ENCODE measurements at places on chromosomes 3 and 15.

GRCh38 chr3:5314897-5315296 is 127.4 kb downstream of the EDEM1 start:
- no peak for DNase-seq

DNA sequence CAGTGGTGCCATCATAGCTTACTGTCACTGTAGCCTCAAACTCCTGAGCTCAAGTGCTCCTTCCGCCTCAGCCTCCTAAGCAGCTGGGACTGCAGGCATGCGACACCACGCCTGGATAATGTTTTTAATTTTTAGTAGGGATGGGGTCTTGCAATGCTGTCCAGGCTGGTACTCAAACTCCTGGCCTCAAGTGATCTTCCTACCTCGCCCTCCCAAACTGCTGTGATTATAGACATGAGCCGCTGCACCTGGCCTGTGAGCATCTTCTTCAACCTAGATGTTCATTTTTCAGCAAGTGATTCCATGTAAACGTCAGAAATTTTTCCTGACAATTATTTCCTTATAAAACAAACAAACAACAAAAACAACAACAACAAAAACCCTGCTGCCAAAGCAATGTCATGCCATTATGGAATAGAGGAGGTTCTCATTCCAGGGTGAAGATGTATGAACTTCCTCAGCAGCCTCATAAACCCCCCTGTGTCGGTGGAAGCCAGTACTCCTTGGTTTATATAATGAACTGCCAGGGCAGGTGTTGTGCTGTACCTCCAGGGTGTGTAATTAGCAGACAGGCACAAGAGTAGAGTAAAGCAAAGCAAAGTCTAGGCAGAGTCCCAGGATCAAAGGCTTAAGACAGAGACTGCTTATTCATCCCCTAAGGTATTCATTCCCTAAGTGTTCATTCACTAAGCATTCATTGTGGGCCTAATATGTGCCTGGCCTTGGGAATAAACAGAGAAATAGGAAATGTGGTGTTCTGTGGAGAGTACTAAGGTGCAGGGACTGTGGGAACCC is 44.6 kb downstream of the NR2C2 start:
- no peak for DNase-seq

- no peak for DNase-seq
Observed at GRCh38 chr15:64105113-64105704, 9.4 kb downstream of the SNX1 start.

- no peak for DNase-seq
Observed at GRCh38 chr3:57917601-57918000, 90.6 kb upstream of the FLNB start.

DNA sequence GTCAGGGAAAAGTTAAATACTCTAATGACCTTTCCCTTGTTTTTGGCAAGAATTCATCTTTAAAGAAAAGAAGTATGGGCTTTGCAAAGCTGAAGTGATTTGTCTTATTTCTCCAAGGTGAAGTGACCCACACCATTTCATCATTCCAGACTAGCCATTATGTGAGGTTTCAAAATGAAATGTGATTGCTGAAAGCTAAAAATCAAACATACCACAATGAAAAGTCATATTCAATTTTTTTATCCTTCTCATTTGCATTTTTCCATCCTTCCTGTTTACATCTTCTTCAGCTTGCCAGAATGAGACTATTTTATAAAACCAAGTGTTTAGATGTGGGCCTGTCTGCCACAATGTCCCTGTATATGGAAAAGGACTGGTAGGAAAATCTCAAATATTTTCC is 142.3 kb upstream of the STRIT1 start:
- DNase-seq = no peak

DNA sequence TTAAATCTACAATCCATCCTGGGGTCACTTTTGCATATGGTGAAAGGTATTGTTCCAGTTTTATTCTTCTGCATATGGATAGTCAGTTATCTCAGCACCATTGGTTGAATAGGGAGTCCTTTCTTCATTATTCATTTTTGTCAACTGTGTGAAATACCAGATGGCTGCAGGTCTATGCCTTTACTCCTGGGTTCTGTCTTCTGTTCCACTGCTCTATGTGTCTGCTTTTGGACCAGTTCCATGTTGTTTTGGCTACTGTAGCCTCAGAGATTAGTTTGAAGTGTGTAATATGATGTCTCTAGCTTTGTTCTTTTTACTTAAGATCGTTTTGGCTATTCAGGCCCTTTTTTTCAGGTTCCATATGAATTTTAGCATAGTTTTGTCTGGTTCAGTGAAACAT is 795.8 kb downstream of the OTOL1 start:
- no peak for DNase-seq

DNA sequence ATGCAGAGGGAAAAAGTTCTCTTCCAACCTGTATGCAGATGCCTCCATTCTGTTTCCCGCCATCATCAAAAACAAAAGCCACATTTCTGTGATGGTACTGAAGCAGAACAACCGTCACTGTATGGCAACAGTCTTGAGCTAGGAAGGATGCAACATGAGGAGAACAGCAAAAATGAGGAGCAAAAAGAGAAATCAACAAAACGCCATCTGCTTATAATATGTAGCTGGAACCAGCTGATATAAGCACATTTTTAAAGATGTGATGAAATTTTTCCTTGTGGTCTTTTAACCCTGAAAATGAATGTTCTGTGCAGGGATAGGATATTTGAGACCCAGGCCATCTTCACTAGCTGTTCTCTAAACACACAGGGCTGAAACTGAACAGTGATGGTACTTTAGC is 287.0 kb downstream of the ZIC4 start:
- no peak for DNase-seq

- DNase-seq = no peak
Observed at GRCh38 chr15:32717426-32718226, at the start of gene GREM1. TSS of gene GREM1 (plus strand) at chr15:32718004. CDS start at chr15:32730691, 12,687 bp downstream.

- DNase-seq = no peak
Observed at GRCh38 chr15:63408524-63408923, 26.9 kb upstream of the CA12 start.

DNA sequence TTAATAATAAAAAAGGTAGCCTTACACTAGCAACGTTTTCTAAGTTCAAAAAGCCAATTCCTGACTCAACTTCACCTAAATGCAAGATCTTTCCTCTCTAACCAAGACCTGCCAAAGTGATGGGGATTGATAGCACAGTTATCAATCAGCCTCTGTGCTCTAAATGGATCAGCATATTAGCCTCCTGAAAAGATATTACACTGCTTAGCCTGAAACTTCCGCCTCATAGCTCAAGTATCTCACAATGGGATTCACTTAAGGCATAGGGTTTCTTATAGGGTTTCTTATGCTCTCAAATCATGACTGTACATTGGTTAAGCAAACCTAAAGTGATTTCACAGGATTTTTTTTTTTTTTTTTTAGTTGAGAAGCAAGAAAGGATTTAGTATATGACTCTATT is 436 bp upstream of the SLC9A9 start:
- DNase-seq = no peak

DNA sequence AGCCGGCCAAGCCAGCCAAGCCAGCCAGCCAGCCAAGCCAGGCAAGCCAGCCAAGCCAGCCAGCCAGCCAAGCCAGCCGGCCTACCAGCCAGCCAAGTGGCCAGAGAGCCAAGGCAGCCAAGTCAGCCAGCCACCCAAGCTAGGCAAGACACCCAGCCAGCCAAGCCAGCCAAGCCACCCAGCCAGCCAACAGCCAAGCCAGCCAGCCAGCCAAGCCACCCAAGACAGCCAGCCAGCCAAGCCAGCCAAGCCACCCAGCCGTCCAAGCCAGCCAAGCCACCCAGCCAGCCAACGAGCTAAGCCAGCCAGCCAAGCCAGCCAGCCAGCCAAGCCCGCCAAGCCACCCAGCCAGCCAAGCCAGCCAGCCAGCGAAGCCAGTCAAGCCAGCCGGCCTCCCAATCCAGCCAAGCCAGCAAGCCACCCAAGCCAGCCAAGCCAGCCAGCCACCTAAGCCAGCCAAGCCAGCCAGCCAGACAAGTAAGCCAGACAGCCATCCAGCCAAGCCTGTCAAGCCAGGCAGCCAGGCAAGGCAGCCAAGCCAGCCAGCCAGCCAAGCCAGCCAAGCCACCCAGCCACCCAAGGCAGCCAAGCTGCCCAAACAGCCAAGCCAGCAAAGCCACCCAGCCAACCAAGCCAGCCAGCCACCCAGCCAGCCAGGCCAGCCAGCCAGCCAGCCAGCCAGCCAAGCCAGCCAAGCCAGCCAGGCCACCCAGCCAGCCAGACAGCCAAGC is 200.5 kb downstream of the GOLGA6L6 start:
- no peak for DNase-seq

DNA sequence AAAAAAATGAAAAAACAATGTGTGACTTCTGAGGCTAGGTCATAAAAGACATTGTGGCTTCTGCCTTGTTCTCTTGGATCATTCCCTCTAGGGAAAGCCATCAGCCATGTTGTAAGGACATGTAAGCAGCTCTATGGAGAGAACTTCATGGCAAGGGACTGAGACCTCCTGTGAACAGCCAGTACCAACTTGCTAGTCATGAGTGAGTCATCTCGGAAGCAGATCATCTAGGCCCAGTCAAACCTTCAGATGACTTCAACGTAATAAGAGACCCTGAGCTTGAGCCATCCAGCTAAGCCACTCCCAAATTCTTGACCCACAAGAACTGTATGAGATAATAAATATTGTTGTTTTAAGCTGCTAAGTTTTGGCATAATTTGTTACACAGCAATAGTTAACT is 4.9 kb downstream of the MON1A start:
- DNase-seq = no peak

- DNase-seq = no peak
Observed at GRCh38 chr3:100740207-100740606, 30.9 kb downstream of the TFG start.

DNA sequence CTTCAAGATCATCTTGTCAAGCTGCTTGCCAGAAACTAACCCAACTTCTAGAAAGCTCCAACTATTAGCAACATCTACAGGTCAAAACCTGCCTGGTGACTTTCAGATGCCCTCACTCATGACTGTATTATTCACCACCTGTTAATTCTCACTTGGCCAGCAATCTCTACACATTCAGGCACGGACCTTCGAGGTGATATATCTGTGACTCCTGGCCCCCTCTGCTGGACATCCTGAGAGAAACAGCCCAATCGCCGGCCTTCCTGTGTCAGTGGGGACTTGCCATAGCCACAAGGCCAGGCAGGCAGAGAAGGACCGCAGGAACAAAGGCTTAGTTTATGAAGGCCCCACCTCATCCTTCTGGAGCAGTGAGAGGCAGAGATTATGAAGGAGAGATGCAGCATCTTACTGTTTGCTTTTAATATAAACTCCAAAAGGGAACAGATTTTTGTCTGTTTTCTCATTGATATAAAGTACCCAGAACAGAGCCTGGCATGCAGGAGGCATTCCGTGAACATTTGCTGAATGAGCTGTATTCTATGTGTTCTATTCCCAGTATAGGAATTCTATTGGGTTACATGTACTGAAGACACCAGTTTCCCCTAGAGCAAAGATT is 24.4 kb upstream of the OCA2 start:
- DNase-seq = peak; percentile 45

DNA sequence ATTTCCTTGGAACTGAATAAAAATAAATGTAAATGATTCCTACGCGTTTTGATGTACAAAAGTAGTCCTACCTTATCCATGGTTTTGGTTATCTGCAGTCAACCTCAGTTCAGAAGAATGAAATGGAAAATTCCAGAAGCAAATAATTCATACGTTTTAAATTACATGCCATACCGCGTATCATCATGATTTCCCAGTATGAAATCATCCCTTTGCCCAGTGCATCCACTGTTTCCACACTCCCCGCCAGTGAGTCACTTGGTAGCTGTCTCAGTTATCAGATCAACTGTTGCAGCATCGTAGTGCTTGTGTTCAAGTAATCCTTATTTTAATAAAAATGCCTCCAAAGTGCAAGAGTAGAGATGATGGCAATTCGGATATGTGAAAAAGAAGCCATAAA is 9.1 kb upstream of the MFSD1 start:
- no peak for DNase-seq

DNA sequence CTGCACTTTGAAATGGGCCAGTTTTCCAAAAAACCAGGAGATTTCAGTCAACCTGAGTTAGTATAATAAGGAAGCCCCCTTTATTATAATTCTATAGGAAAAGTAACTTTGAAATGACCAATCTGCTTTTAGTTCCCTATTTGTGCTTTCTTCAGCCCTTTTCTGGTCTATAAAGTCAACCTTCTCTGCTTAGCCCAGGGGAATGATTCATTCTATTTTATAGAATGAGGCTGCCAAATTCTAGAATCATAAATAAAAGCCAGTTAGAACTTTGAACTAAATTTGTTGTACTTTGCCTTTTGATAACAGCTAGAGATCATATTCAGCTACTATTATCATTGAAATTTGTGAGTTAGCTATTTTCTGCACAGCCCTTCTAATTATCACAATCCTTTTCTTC is 24.7 kb downstream of the CIP2A start:
- no peak for DNase-seq

GRCh38 chr3:100044369-100044768 is 69.9 kb downstream of the FILIP1L start:
- DNase-seq = no peak

- no peak for DNase-seq
Observed at GRCh38 chr3:9916346-9916733, 558 bp upstream of the IL17RC start.

DNA sequence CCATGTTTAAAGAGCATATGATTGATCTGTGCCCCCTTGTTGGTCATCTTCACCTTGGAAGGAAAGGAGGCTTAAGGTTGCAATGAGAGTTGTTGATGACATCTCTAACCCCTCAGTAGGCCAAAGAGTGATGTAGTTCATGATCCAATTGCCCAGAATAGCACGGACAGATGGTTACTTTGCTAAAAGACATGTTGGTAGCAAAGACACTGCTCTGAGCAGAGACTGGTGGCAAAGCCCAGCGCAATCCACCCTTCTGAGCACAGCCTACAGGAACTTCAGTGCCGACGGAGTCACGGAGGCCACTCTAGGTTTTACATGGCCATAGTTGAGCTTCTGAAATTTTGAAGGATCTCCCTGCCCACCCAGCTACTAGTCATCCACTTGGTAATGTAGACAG is 21.8 kb downstream of the FBXO45 start:
- no peak for DNase-seq

DNA sequence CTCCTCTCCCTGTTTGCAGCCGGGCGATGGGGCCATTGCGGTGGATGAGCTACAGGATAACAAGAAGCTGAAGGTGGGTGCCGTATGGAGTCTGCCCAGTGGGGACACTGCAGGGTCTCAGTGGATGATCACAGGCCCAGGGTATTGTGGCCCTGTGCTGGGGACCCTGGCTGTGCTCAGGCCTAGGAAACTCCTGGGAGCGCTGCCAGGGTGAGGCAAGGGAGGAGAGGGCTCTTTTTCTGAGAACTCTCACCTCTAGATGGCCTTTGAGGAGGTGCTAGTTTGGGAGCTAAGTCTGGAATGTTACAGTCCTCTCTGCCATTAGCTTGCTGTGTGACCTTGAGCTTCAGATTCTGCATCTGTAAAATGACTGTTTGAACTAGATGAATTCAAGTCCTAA is 16.4 kb downstream of the SLC24A1 start:
- DNase-seq = no peak

GRCh38 chr3:165521131-165521871 is 315.9 kb downstream of the BCHE start:
- DNase-seq = no peak

DNA sequence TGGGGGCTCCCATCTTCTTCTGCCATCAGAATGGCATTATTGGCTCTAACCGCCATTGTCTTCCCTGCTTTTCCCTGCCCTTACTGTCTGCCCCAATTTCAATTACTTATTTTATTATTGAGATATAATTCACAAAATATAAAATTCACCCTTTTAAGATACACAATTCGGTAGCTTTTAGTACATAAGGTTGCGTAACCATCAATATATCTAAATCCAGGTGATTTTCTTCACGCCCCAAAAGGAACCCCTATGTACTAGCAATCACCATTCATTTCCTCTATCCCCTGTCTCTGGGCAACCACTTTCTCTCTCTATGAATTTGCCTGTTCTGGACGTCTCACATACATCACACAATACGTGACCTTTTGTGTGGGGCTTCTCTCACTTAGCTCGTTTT is 18.0 kb downstream of the RBP2 start:
- no peak for DNase-seq

All from stimulated activated CD8-positive, alpha-beta memory T cell treated with anti-CD3 and anti-CD28 coated beads, Interleukin-2, amount 100 ng/mL, for 48 hours (primary cell).